ENCODE measurements at places on chromosomes 3 and 15.

- no peak for DNase-seq
Observed at GRCh38 chr3:106440672-106441071, 571.9 kb upstream of the CBLB start.

GRCh38 chr15:60721707-60722106, 242.8 kb upstream of the ICE2 start:
- DNase-seq, result no peak

DNA sequence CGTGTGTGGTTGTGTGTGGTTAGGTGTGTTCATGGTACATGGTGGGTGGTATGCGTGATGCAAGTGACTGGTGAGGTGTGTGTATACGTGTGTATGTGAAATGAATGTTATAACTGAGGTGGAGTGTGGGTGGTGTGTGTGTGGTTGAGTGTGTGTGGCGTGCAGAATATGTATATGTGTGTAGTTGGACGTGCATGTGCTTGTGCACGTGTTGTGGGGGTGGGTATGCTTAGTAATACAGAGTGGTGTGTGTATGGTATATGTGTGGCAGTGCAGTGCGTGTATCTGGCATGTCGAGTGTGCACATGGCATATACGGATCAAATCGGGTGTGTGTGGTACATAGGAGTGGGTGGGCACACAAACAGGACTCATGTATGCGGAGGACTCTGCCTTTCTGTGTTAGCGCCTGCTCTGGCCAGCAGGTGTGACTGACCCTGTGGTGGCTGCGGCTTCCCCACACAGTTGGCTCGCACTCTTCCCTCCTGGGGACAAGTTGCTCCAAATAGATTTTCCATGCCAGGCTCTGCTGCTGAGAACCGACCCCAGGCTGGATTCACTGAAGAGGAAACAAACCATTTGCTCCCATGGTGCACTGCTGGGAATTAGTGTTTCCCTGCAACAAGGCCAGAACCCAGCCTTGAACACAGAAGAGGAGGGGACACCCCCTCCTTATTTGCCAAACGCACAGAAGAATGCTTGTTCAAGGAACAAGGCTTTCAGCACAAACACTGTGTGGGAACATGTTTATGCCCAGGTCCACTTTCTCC, 1.2 kb upstream of the C3orf70 start:
- peak; percentile 33 for DNase-seq

DNA sequence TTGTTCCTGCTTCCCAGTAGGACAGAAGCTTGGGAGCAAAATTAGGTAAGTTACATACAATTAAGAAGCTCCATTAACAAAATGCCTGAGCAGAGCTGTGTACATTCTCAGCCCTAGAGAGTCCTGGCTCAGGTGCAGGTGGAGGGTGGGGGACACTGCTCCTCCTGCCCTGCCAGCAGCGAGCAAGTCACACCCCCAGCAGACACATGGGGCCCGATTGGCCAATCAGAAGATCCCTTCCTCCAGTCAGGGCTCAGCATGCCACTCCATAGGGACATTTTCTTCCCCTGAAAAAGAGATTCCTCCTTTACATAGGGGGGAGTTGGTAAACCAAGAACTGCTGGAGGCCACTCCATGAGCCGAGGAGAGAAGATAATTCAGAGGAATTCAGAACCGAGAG, 62.1 kb downstream of the PLXNA1 start:
- peak; percentile 91 for DNase-seq

DNA sequence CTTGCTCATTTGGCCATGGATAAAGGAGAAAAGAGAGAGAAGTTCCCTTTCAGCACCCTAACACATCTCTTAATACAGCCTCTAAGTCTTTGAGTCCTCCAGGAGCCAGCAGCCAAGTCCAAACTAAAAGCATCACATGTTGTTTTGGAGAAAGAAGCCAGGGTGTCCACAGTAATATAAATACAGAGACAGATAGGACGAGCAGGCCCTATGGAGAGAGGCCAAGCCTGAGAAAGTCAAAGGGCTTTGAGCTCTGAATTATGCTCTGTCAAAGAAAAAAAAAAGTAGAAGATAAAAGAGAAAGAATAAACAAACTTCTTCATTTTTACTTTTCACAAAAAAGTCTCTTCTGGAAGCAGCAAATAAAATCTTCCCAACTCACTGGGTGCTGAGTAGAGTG, 92.4 kb upstream of the THBS1 start:
- no peak for DNase-seq

Data from T47D (cell line).